ENCODE measurements at places on chromosomes 3 and 15.

DNA sequence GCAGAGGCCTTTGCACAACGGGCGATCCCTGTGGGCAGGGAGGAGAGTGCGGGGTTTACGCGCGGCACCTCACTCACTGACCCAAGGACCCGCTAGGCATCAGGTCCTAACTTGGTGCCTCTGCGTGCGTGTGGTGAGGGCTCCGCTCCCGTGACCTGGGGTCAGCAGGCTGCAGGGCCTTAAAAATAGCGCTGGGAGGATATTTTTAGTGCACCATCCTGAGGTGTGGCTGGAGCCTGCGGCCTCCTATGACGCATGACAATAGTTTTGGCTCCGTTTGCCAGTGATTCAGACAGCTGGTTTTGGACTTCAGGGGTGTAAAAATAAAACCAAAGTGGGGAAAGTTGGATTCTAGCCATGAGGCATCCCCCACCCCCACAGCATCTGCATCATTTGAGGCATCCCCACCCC, 139.0 kb downstream of the FAM43A start:
- no peak for DNase-seq

GRCh38 chr3:113825090-113825489, 13.5 kb upstream of the GRAMD1C start:
- no peak for DNase-seq

GRCh38 chr15:75620058-75620820, 5.3 kb downstream of the SNUPN start:
- no peak for DNase-seq

DNA sequence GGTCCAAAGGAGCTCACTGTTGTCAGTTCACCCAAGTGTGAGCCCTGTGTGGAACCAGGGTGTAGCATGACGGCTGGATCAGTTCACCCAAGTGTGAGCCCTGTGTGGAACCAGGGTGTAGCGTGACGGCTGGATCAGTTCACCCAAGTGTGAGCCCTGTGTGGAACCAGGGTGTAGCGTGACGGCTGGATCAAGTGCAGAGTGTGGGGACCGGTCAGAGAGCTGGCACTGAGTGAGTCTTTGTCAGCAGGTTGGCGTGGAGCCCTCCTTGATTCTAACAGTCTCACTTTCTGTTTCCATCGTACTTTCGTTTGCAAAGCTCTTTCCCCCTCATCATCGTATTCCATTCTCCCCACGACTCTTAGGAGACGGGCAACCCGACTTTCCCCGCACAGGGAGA, 57.9 kb upstream of the DLG1 start:
- DNase-seq = no peak

GRCh38 chr3:114510201-114510600, 216.4 kb downstream of the TIGIT start:
- no peak for DNase-seq

DNA sequence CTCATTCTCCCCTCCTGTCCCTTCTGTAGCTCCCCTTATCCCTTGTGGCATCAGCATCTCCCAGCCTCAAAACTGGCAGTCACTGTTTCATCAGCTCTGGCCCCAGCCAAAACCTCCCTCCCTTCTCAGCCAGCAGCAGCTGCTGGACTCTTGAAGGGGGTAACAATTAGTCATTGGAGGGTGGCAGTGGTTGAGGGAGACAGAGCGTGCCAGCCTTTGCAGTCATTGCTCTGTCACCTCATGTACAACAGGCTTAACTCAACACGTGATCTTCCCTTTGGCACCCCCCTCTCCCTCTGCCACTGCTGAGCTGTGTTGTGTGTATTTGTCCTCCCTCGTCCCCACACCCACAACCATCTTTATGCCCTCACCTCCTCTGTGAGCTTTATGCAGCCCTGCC, 28.2 kb downstream of the RBP2 start:
- no peak for DNase-seq

DNA sequence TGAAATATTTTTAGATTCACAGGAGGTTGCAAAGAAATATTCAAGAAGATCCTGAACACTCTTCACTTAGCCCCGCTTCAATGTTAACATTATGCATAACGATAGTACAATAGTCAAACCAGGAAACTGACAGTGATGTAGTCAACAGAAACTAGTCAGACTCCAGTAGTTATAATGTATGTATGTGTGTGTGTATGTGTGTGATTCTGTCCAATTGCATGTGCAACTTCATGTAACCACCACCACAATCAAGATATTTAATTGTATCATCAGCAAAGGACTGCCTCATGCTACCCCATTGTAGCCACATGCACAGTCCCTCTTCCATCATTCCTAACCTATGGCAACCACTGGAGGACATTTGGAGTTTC, 77.9 kb downstream of the APBA2 start:
- no peak for DNase-seq

DNA sequence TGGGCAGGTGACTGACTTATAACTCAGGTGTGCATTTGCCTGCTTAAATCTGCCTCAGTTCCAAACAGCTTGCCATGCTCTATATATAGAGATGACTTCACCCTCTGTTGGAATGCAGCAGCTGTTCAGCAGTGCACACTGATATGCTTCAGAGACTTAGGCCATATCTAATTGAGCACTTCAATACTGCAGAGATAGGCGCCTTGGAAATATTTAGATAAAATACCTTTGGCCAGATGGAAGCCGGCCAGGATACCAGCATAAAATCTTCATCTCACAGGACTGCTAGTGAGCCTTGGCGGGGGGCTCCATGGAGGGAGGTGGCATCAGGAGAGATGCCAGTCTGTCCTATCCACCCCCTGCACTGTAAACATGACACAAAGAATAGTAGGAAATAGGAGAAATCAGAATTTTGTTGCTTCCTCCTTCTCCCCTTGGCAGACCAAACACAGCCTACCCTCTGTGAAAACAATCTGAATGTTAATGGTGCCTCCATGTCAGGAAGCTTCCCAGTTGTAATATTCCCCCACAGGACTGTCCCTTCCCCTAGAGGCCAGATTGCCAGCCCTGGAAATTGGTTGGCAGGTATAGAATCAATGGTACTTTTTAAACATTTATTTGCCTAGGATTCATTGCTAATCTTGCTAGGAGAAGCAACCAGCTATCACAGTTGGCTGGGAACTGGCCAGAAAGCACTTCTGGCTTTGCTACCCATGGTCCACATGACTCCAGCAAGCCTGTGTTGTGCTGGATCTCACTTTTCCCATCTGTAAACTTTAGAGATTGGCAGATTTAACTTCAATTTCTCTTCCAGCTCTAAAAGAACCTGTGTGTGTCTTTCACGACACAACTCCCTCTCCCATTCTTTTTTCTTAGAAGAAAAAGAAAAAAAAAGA, 215.5 kb upstream of the KCNMB2 start:
- DNase-seq = no peak

- no peak for DNase-seq
These were observed 1.4 kb downstream of the XXYLT1 start for GRCh38 chr3:195269375-195270078.

GRCh38 chr15:55740981-55741832, 1.7 kb downstream of the PRTG start:
- peak; percentile 49 for DNase-seq

- no peak for DNase-seq
These were observed 407.1 kb downstream of the VPS13C start for GRCh38 chr15:61653110-61653509.

- DNase-seq = no peak
These were observed 10.7 kb downstream of the KIF23 start for GRCh38 chr15:69424748-69425413.

GRCh38 chr3:134877788-134878187, 82.7 kb downstream of the EPHB1 start:
- DNase-seq = no peak

DNA sequence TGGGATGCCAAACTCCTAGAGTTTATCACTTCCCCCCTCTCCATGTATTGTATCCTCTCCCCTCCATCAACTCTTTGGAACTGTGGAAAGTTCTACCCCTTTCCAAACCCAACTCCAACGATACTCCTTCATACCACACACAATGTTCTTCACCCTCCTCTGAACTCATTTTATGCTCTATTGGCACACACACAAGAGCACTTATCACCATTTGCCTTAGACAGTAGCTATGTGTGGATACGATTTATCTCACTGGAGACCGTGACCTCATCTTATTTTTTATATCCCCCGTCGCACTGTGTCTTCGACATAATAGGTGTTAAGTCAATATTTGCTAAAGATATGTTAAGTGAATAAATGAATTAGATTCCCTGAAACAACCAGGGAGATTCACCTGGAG, 316.5 kb upstream of the PROK2 start:
- no peak for DNase-seq

GRCh38 chr15:45871121-45871855, 236.5 kb downstream of the SQOR start:
- no peak for DNase-seq

- peak; percentile 10 for DNase-seq
These were observed 1097.6 kb upstream of the CFAP20DC start for GRCh38 chr3:60147249-60147950.

DNA sequence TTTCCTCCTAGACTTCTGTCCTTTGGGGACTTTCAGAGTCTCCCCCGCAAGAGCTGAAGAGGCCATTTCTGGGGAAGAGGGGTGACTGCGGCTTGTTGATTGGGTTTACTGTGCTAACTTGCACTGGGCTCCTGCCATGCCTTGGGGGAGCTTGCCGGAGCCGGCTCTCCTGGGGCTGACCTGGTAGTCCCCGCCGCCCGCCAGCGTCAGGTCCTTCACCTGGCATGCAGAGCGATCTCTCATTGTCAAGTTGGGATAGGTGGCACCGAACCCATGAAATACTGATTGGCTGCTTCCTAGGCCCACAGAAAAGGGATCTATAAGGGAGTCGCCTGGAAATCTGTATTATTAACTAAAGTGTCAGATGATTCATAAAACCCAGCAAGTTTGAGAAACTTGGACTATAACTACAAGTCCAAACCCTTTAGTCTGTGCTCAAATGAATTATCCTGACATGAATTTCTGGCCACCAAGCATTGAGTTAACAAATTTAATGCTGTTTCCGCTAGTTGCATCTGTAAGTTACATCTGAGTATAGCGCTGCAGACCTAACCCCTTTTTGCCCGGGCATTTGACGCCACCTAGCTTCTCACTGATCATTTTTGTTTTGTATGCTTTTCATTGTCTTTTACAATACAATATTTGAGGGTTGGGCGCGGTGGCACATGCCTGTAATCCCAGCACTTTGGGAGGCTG, 607 bp upstream of the IMP3 start:
- peak; percentile 68 for DNase-seq

- no peak for DNase-seq
These were observed 94.0 kb upstream of the THBS1 start for GRCh38 chr15:39486621-39487457.

- no peak for DNase-seq
These were observed 5.4 kb upstream of the TBC1D5 start for GRCh38 chr3:17747890-17748247.

- DNase-seq = peak; percentile 78
These were observed 29.8 kb upstream of the SENP5 start for GRCh38 chr3:196837819-196838420.

DNA sequence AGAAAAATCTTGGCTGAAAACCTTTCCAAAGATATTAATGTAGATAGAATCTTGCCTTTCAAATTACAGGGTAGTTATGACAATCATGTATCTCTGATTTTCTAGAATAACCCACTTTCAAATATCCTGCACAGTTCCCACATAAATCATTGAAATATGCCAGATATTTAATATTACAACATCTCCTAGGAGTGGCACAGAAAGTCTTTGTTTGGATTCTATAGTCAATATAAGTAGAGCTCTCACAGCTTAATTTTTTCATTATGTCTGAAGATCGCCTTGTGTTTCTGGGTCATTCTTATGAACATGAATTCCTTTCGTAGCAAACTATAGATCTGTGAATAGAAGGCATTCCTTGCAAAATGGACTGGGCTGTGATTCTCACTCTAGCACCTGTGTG, 5.0 kb downstream of the RARB start:
- DNase-seq = no peak

DNA sequence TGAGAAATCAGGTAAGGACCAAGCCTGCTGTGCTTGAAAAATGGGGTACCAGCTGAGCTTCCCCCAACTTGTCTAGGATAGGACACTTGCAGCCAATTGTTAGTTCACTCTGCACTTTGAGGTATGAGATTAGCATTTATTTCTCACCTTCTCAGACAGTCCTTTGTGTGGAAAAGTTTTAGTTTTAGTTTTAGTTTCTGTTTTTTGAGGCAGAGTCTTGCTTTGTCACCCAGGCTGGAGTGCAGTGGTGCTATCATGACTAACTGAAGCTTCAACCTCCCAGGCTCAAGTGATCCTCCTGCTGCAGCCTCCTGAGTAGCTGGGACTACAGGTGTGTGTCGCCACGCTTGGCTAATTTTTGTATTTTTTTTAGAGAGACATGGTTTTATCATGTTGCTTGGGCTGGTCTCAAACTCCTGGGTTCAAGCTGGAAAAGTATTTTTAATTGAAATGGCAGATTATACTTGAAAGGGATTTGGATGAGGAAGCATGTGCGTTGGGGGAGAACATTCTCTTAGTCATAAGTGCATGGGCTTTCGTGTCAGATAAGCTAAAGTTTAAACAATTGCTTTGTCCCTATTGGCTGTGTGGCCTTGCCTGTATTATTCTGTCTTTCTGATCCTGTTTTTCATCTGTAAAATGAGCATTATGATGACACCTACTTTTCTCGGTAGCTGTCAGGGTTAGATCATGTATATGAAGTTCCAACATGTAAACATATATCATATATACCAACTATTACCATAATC, 25.2 kb upstream of the CCK start:
- no peak for DNase-seq

GRCh38 chr15:70053716-70054229, 43.9 kb downstream of the TLE3 start:
- no peak for DNase-seq

DNA sequence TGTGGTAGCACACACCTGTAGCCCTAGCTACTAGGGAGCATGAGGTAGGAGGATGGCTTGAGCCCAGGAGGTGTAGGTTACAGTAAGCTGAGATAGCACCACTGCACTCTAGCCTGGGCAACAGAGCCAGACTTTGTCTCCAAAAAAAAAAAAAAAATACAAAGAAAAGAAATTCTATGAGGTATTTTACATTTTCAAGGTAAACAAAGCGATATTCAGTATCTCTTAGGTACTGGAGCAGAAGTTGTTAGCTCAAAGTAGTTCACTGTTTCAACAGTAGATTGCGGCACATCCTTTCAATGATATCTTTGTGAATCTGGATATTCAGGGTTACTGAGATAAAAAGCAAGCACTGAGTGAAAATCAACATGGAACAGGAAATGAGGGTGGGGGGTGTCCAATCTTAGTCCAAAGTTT, 318.5 kb downstream of the ZNF621 start:
- no peak for DNase-seq

- no peak for DNase-seq
These were observed 155.3 kb upstream of the PRICKLE2 start for GRCh38 chr3:64380546-64380945.

GRCh38 chr3:194481103-194481502, 5.7 kb downstream of the ATP13A3 start:
- no peak for DNase-seq

- DNase-seq = no peak
These were observed 7.9 kb upstream of the GP9 start for GRCh38 chr3:129052675-129053074.

DNA sequence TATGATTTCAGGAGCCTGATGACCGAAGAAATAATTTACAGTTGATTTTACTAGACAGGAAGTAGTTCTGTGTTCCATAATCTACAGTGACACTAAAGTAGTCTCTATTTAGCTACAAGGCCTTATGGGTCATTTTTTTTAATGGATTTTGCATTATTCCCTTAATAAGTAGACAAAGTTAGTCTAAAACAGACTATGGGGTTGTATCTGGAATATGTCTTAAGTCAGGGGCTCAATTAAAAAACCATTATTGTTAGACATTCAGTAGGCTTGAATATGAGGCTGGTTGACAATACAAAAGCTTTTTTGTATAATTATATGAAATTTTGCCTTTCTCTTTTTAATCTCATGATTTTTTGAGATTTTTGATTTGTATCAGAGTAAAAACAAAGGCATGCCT, 820.0 kb upstream of the SEMA6D start:
- DNase-seq = no peak

- peak; percentile 69 for DNase-seq
These were observed 1.4 kb downstream of the FURIN start for GRCh38 chr15:90869601-90870353.

Data from WTC11 (cell line).